ENCODE measurements at places on chromosomes 1 and 21.

DNA sequence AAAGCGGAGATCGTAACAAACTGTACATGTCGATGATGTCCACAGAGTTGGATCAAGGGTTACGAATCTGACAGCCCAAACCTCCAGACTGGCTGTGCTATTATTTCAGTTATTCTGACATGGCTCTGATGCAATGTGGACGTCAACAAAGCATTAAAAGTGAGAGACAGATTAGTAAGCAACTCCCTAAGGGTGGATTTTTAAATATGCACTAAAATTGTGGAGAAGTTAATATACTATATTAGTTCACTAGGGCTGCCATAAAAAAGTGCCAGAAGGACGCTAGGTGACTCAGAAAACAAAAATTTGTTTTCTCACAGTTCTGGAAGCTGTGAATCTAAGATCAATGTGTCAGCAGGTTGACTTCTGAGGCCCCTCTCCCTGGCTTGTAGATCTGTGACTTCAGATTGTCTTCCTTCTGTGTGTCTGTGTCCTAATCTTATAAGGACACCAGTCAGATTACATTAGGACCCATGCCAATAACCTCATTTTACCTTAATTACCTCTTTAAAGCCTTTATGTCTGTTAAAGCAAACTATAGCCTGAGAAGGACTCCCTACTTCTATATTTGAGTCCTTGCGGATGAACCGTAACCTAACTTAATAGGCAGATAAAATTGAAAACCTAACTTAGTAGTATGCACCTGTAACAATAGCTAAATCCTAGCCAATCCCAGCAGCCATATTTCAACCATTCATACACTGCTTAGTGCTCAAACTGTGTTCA, 66.0 kb upstream of the BACH1 start:
- DNase-seq, result no peak

GRCh38 chr1:158942490-158942889, 11.1 kb downstream of the PYHIN1 start:
- DNase-seq, result no peak

GRCh38 chr1:243267471-243267880, 11.6 kb downstream of the SDCCAG8 start:
- DNase-seq, result no peak

DNA sequence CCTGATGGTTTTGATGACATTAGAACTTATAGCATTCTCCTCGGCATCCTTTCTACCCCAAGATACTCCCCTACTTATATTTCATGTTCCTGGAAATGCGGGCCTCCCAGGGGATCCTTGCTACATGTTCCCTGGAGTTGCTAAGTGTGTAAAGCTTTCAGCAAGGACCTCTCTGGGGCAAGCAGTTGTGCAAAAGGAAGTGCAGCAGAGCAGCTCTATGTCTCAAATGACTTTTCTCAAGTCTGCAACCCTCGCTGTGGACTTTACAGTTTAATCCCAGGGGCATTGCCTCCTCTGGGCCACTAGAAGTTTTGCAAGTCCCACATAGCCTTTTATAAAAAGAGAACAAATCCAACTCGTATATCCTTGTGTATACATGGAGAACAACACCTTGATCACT, 20.8 kb upstream of the MNDA start:
- DNase-seq, result no peak

GRCh38 chr1:66728021-66728420, 24.2 kb upstream of the DYNLT5 start:
- no peak for DNase-seq

DNA sequence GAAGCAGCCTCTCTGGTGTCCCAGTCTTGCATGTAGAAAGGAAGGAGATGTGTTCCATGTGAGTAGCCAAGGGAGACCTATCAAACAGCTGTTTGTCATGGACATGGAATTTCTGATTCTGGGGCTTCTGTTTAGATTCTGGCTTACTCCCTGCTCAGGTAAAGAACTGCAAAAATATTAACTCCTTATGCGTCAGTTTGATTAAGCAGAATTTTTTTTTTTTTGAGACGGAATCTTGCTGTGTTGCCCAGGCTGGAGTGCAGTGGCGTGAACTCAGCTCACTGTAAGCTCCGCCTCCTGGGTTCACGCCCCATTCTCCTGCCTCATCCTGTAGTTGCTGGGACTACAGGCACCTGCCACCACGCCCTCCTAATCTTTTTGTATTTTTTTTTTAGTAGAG, 6.8 kb downstream of the ARV1 start:
- DNase-seq, result no peak

DNA sequence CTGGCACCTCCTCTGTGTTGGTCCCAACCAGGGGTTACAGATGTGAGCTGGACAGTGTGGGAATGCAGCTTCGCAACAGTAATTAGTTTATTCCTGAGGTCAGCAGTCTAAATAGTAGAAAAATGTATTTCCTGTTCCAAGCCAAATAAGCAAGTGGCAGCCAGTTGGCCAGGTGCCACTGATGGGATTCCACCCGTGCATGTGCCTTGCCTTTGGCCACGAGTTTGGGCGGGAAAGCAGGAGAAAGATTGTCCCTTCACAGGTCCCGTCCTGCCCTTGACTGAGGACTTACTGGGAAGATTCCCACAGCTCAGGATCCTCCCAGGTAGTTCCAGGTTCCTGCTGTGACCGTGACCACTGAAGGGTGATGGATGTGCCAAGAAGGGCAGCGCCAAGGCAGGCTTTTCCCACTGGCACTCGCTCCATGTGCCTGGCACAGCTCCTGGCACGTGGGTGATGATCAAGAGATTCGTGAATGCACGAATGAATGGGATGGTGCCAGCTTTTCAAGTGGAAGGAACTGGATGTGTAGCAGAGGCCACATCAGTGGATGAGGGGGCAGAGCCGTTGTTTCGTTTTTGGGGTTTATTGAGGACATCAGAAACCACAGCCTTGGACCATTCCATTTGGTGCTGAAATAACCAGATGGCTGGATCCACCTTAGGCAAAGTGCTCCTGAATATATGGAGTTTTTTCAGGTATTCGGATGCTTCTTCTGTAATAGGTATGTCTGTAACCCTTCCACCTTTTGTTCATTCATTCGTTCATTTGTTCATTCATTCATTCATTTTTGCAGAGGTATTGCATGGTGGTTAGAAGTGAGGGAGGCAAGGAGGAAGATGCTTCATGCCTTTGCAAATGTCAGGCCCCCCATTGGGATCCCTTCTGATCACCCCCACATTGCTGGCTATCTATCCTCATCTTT, 62.4 kb upstream of the WNT4 start:
- no peak for DNase-seq

DNA sequence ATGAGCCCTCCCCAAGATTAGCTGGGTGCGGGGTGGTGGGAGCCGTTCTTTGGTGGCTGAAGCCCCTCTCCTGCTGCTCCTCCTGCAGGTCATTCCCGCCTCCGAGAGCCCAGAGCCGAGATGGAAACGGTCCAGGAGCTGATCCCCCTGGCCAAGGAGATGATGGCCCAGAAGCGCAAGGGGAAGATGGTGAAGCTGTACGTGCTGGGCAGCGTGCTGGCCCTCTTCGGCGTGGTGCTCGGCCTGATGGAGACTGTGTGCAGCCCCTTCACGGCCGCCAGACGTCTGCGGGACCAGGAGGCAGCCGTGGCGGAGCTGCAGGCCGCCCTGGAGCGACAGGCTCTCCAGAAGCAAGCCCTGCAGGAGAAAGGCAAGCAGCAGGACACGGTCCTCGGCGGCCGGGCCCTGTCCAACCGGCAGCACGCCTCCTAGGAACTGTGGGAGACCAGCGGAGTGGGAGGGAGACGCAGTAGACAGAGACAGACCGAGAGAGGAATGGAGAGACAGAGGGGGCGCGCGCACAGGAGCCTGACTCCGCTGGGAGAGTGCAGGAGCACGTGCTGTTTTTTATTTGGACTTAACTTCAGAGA, 448 bp downstream of the G0S2 start:
- no peak for DNase-seq

- no peak for DNase-seq
These were observed 13.4 kb downstream of the FTCD start for GRCh38 chr21:46141767-46142581.

DNA sequence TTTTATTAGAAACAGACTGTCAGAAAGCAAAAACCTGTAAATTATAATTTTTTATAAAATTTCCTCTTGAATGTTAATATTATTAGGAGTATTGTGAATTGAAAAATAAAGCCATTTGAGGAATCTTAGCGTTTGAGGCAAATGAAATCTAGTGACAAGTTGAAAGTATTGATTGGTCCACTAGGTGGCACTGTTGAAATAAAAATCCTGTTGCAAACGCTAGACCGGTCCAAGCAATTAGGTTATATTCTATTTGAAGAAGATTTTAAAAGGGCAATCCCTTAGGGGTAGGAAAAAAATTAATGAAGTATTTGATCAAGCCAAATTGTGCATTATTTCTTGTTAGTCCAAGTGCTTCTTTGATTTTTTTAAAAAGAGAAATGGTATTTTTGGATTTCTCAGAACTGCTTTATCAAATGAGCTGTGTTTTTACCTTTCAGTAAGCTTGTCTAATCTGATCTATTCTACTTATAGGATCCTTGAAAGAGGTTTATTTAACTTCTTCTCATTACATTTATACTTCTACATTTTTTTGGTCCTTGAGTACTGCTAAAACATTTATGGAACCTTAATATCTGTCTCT, 57.7 kb downstream of the ATG4C start:
- peak; percentile 65 for DNase-seq

DNA sequence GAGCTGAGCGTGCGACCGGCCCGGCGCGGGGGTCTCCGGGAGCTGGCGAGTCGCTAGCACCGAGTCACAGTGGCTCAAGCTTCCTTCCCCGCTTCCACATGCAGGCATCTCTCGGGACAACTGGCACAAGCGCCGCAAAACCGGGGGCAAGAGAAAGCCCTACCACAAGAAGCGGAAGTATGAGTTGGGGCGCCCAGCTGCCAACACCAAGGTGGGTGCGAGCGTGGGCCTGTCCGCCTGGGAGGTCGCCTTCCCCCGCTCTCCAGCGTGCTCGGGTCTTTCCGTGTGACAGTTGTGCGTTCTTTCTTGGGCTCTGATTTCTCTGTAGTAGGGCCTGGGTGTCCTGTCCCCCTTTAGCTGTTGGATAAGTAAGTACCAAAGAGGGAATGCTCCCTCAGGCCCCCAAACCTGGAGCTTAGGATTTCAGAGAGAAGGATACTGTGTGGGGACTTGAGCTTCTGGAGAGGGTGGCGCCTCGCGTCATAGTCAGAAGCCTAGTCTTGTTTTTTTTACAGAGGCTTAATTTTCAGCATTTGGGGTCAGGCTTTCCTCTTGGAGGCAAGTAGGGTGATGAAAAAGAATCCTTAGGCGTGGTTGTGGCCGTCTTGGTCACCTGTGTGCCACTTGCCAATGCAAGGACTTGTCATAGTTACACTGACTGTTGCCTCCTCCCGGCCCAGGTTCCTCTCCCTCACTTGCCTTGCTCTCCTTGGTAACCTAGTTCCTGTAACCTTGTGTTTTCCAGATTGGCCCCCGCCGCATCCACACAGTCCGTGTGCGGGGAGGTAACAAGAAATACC, 790 bp downstream of the RPS8 start:
- peak; percentile 51 for DNase-seq

DNA sequence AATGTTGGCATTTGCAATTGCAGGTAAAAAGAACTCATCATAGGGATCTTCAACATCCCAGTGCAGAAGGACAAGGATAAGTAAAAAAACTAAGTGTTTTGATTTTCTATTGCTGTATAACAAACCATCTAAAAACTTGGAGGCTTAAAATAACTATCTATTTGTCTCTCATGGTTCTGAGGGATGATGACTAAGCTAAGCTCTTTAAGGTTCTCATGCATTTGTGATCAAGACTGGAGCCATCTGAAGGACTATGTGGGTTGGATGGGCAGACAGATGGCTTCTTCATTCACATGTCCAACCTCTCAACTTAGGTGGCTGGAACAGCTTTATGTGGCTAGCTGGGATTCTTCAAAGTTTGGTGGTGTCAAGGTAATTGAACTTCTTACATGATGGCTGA, 51.5 kb downstream of the RPL5 start:
- no peak for DNase-seq

DNA sequence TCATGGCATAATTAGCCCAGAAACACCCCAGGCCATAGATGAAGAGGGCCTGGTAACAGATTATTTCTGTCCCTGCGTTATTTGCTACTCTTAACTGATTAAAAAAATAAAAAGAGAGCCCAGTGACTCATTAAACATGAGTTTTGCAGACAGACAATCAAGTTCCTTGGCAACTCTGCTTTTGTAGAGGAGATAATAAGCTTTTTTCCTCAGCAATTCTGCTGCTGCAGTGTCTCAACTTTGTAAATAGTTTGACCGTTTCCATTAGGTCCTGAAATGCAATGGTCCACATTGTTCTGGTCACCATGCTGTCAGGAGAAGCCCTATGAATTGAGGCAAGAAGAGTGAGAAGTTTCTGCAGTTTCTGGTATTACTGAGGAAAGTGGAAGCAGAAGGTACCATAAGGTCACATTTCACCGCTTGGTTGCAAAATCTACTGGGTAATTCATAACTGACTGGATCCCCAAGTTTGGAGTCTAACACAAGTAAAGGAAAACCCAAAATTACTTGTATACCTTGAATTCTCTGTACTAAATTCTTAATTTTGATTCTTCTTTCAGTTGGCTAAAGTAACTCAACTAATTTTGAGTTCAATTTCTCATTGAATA, 139.5 kb downstream of the ZZZ3 start:
- no peak for DNase-seq

GRCh38 chr1:54460351-54460750, 54.2 kb upstream of the SSBP3 start:
- no peak for DNase-seq

DNA sequence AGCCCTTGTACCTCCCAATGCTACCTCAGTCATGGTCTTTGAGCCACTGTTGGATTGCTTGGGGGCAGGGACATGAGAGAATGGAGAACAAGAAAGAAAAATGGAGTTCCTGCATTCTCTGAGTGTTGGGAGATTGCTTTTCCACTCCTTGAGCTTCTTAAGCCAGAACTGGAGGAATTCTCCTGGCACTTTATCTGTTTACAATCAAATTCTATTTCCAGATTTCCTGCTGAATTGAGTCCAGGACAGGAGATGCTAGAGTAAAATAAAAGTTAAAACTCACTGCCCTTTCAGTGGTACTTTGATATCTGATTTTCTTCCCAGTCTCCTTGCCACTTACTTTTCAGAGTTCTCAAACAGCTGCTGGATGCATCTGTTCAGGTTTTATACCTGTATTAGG, 24.4 kb upstream of the DEPDC1 start:
- DNase-seq, result no peak

- no peak for DNase-seq
These were observed 56.9 kb upstream of the ATP2B4 start for GRCh38 chr1:203569490-203570318.

- DNase-seq, result no peak
These were observed 16.7 kb downstream of the RAB3B start for GRCh38 chr1:51973587-51974474.

- DNase-seq, result no peak
These were observed 76.6 kb downstream of the NGF start for GRCh38 chr1:115261496-115261895.

- peak; percentile 84 for DNase-seq
These were observed 19.5 kb downstream of the S100B start for GRCh38 chr21:46585191-46585953.

DNA sequence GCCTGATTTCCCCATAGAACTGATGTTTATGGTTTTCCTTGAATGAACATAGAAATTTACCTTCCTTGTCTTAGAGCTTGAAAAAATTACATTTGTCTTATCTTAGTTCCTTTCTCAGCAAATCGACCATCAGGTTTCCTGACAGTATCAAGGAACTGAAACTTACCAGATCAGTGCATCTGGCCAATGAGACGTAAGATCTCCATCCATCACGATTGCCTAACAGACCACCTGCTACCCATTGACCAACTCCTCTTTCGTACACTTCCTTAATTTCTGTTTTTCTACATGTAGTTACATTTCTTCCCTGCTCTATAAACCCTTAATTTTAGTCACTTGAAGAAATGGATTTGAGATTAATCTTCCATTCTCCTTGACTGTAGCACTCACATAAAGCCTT, 57.4 kb upstream of the TMPRSS15 start:
- DNase-seq, result peak; percentile 92

GRCh38 chr1:237041795-237042525, at the start of gene RYR2:
TSS of gene RYR2 (plus strand) at chr1:237042184. CDS start at chr1:237042522, 338 bp downstream.
- DNase-seq, result no peak
